ENCODE measurements at places on chromosomes 5 and 9.

DNA sequence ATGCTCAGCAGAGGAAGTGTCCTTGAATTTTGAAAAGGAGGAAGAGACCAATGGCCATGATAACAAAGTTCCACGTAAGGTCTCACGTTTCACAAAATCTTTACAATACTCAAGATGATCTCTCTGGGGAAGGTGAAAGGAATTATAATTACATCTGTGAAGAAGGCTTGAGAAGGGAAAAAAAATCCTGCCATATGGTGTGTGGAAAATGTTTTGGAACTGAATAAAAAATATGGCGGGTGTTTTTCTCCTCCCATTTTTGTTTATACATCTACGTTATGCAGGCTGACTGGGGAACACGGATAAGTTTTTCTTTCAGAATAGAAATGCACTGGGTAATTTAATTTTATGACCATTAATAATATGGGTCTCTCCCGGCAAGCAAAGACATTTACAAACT lies 425.6 kb upstream of the BRINP1 start:
- no peak for DNase-seq

GRCh38 chr9:136531904-136532798 lies 13.7 kb downstream of the NOTCH1 start:
- DNase-seq, result no peak

DNA sequence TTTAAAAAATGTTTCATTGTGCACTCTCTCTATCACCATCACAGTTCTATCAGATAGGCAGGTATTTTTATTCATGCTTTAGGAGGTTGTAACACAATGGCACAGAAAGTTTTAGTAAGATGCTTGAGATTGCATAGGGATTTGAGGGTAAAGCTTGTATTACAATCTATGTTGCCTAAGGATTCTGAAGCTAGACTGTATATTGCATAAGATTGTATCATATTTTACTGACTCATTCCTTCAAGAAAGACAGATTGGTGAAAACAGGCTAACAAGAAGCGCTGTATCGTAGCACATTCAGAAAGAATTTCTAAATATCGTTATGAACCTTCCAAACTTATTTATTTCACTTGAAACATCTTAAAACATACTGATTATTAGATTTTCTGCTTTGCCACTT lies 577.7 kb downstream of the EBF1 start:
- no peak for DNase-seq

DNA sequence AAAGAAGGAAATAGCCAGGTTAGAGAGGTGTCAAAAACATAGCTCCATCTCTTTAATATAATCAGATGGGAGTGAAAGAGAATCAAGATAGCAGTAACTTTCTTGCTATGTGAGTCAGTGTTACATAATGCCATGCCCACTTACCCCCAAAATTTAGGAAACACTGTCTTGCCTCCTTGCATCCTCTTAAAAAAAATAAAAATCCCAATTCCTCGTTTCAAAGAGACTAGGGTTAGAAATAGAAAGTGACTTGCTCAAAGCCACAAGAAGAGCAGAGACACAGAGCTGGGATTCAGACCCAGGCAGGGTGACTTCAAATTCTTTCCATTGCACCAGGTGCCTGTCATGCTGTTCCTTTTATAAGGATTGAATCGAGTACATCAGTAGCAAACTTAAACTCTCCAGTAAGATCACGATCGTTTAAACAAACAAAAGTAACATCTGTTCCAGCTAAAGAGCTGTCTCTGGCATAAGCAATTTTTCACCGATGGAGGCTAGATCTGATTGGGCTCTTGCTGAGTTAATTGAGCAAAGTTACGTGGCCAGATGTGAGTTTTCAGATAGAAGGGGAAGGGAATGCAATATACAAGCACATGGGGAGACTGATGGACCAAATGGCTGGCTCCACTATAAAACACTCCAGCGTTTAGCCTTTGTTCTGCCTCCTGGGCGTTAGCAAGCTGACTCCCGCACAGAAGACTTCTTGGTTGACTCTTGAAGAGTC lies 176.9 kb downstream of the PALM2AKAP2 start:
- DNase-seq, result no peak
